ENCODE measurements at places on chromosomes 16 and 17.

GRCh38 chr16:6114691-6115090 lies 1017.1 kb upstream of the EEF2KMT start:
- DNase-seq, result no peak

DNA sequence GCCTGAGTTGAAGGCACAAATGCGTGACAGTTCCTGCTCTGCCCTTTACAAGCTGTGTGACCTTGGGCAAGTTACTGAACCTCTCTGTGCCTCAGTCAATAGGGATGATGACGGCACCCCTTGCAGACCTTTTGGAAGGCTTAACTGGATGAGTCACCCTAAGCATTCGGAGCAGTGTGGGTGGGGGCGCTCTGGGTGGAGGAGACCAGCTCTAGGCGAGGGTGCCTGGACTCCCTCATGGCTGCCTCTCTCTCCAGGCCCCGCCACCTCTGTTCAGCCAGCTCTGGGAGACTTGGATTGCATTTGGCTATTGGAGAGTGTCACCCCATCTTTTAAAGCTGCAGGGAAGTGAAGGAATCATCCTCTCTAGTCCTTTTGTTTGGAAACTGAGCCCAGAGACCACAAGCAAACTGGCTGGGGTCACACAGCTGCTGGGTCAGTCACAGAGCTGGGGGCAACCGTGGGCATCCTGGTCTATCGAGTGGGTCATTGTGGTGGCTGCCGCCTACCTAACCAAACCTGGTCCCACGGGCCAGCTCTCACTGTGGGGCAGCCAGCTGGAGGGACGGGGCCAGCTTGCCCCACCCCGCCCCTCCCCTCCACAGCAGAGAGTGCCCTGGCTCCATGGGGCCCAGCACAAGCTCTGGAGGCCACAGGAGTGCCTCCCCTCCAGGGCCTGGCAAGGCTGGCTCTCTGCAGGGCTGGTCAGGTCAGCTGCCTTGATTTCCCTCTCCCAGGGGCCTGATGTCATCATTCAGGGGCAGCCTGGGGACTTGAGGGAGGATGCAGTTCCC lies 20.2 kb upstream of the GSE1 start:
- no peak for DNase-seq

- no peak for DNase-seq
Observed at GRCh38 chr16:66517586-66518263, 32.2 kb downstream of the TK2 start.

DNA sequence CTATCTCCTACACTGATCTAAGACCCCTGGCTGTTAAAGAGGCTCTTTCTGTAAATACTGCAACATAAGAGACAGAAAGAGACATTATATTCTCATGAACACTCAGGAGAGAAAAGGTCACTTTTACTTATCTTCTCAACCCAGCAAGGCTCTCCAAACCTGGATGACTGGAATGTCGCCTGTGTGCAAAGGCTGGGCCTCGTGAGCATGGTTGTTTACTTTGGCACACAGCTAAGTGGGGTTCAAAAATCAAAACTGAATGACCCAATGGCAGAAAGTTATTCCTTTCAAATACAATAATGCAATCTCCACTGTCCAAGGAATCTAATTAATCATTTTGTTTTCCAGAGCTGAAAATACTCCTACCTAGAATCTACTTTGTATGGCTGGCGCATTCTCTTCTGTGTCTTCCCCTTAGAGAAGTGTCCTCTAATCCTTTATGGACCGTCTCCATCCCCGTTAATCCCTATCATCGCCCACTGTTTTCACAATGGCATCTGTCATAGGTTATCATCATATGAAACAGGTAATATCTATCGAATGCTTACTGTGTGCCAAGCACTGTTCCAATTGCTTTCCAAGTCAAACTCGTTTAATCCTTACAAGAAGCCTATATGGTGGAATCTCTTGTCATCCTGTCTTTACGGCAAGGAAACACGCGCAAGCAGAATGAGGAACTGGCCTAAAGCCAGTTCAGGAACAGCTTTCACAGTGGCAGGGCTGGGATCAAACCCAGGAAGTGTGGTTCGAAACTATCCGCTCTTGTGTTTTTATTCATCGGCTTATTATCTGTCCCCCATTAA lies 1.3 kb downstream of the SLX4 start:
- no peak for DNase-seq

DNA sequence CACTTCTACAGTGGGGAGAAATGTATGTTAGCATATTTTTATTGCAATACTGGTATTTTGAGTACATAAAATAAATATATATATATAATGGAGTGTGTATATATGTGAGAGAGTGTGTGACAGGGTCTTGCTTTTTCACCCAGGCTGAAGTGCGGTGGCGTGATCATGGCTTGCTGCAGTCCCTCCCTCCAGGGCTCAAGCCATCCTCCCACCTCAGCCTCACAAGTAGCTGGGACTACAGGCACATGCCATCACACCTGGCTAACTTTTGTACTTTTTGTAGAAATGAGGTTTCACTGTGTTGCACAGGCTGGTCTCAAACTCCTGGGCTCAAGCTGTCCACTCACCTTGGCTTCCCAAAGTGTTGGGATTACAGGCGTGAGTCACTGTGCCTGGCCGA lies 4.1 kb downstream of the CYLD start:
- no peak for DNase-seq

Measured in T-helper 2 cell (primary cell).